Activated naive CD4-positive, alpha-beta T cell treated with anti-CD3 and anti-CD28 coated beads for 36 hours (primary cell): ENCODE measurements at places on chromosomes 7 and 10. TPM values are rescaled to one million over a fixed set of nuclear protein-coding genes. Genes with fewer than 3 reads are reported as not detected.

GRCh38 chr7:16815001-16815400 lies 10.2 kb upstream of the AGR2 start:
- DNase-seq = no peak

Gene SCIN
- 0.36 TPM for total RNA-seq

Gene ZPBP
- total RNA-seq = not detected

DNA sequence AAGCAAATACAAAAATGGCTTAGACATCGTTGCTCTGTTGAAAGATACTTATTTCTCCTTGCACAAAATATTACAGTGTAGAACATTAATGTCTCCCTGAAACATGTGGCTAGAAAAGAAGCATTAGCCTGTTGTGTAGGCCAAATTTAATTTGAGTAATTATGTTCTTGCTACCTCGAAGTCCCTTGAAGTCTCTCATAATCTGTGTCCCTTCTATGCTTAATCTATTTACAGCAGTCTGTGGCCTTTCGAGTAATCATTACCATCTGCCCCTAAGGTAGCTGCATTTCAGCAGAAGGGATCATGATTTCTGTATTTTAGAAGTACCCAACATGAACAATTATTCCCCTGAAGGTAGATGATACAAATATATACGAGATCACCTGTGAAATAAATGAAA lies 615.2 kb downstream of the GRM8 start:
- DNase-seq = no peak
